KG1 (cell line): ENCODE measurements at places on chromosomes 6 and 20.
A peak's percentile ranks its signal among the peaks of the same experiment; 100 is the strongest.

GRCh38 chr6:43990627-43991619 is 136.3 kb downstream of the MRPL14 start:
- DNase-seq, result no peak

- DNase-seq, result no peak
Observed at GRCh38 chr20:22904386-22904785, 130.7 kb upstream of the SSTR4 start.

GRCh38 chr6:132751306-132751705 is 6.4 kb downstream of the VNN2 start:
- DNase-seq, result no peak

DNA sequence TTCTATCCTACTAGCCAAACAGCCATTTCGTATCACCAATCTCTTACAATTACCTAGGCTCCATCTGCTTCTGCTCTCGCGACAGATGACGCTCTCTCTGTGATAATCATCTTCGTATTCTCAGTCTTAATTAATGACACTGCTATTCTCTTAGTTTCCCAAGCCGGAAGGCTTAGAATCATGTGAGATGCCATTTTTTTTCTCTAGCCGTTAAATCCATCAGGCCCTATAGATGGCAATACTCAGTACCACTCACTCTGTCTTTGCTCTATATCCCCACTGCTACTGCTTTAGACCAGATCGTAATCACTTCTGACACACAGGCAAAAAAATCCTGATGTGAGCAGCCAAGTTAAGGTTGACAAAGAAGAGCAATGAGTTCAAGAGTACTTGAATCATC is 2.1 kb upstream of the THEMIS start:
- no peak for DNase-seq

DNA sequence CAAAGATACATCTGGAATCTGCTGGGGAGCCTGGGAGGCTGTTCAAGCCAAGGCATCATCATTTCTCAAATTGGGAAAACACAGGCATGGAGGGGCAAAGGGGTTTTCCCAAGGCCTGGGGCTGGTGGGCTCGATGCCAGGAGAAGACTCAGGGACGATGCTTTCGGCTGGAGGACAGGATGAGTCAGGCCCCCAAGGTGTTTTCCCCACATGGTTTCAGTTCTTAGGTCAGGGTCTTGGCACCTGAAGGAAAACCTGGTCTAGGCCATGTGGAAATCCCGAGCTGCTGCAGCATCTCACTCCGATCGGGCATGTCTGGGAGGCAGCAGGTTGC is 348.1 kb downstream of the CDC5L start:
- no peak for DNase-seq

GRCh38 chr20:4283016-4283415 is 267.7 kb upstream of the RNF24 start:
- DNase-seq, result no peak

- DNase-seq, result no peak
Observed at GRCh38 chr6:11039040-11039439, 5.1 kb downstream of the ELOVL2 start.

- DNase-seq, result no peak
Observed at GRCh38 chr20:13786143-13786828, 1.5 kb downstream of the NDUFAF5 start.

DNA sequence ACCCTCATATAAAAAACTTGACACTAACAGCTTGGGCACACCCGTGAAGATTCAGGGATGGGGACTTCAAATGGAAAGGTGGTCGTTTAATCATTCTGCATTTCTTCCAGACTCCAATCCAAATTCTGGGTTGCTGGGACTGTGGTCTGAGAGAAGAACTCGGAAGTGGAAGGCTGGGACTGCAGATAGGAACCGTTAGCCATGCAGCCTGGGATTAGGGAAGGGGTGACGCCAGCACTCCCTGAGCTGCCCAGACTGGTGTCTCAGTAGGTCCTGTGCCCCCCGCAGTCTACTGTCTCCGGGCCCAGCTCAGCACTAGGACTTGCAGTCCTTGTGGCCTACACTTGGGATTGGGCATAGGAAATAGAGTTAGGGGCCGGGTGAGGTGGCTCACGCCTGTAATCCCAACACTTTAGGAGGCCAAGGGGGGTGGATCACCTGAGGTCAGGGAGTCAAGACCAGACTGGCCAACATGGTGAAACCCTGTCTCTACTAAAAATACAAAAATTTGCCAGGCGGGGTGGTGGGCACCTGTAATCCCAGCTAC is 511 bp upstream of the CLIC1 start:
- no peak for DNase-seq

- no peak for DNase-seq
Observed at GRCh38 chr20:25025986-25026605, 31.8 kb downstream of the ACSS1 start.

GRCh38 chr6:89352278-89353117 is at the start of gene UBE2J1:
Gene UBE2J1 (minus strand): TSS chr6:89352722. CDS start chr6:89352569, 153 bp downstream.
- peak; percentile 51 for DNase-seq

- no peak for DNase-seq
Observed at GRCh38 chr6:139134064-139134395, 850 bp upstream of the HECA start.

DNA sequence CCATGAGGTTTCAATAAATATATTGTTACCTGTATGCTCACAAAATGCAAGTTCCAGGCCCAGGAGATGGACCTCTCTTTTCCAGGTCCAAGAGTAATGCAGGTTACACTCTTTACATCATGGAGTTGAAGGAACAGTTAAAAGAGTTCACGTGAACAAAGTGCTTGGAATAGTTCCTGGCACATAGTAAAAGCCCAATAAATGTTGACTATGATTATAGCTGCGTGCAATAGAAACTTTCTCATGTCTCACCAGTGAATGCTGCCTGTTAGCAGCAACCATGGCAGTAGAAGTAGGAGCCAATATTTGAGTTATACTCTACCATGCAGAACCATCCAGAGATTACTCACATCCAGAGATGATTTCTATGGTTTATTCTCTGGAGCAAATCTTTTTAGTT is 707.5 kb downstream of the DHX35 start:
- DNase-seq, result no peak

DNA sequence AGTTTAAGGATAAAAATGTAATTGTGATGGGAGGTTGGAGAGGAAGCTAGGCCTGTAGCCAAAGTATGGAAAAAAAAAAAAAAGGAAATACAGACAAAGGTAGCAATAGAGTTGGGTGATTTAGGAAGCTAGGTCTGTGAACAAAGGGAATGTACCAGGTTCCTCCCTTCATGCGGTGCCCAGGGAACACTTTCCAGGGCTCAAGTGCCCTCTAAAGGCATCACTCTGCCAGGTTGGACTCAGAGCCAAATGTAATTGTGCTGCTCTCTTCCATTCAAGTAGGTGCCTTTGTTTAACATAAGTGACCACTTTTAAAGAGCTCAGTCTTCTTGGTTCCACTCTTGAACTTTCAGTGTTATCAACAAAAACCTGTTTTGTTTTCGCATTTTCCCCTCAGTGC is 159.7 kb upstream of the AHI1 start:
- DNase-seq, result no peak

DNA sequence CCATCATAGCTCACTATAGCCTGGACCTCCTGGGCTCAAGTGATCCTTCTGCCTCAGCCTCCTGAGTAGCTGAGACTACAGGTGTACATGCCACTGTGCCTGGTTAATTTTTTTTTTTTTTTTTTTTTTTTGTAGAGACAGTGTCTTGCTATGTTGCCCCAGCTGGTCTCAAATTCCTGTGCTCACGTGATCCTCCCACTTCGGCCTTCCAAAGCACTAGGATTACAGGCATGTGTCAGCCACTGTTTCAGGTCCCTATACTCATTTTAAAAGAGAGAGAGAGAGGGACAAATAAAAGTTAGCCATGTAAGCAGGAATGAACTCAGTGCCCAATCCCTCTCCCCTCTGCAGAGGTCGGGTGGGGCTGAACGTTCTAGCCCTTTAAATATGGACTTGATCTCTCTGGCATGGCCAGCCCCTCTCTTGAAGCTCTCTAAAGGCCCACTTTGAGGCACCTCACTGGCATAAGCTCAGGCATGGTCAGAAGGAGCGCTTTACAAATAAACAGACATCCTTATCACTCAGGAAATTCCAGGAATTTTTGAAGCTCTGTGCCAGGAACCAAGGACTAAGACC is 9.0 kb upstream of the SERPINB1 start:
- no peak for DNase-seq

DNA sequence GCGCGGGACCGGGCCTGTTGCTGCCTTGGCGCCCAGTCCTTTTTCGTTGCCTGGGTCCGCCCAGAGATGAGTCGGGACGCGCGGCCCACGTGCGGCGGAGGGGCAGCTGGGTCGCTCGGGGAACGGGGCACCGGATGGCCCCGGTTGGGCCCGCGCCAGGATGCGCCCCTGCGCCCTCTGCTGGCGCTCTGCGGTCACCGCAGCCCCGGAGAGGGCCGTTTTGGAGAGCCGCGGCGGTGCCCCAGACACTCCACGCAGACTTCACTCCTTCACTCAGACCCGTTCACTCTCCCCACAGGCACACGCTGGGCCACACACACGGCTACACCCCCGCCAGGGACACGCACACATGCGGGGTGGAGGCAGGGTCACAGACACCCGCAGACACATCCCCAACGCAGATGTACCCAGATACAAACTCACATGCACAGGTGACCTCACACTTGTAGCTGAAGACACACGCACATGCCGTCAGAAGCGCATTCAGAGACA is 38.8 kb downstream of the SRC start:
- peak; percentile 39 for DNase-seq

GRCh38 chr6:81683912-81684311 is 68.6 kb downstream of the TENT5A start:
- DNase-seq, result no peak

DNA sequence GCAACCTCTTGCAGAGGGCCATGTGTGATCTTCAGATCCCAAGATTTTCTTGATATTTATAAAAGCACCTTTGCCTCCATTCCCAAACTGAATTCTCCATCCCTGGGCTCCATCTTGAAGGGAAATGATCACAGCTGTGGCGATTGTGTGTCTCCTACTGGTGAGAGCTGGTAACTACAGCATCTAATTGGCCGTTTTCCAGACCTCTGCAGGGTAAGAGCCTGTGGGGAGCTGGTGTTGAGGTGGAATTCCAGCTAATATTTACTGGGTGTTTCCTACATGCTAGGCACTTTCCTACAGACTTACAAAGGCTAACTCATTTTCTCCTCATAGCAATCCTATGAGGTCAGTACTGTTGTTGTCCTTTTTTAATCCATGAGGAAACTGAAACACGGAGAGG is 59.2 kb upstream of the FNDC1 start:
- DNase-seq, result peak; percentile 14

DNA sequence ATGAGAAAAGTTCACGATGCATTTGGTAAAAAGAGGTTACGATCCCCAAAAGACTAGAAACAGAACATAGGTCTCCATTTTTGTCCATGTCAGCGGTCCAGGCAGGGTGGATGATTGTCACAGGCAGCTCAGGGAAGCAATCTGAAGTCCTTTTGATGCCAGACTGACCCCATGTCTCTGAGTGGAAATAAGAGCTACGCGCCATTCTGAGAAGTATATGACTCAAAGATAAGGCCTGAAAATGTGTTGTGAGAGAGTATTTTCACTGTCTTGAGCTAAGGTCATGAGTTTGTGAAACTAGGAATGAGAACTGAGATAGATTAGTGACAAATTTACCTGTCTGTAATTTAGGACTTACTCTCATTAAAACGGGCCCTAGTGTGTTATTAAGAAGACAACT is 69.5 kb downstream of the LYRM4 start:
- DNase-seq, result no peak

DNA sequence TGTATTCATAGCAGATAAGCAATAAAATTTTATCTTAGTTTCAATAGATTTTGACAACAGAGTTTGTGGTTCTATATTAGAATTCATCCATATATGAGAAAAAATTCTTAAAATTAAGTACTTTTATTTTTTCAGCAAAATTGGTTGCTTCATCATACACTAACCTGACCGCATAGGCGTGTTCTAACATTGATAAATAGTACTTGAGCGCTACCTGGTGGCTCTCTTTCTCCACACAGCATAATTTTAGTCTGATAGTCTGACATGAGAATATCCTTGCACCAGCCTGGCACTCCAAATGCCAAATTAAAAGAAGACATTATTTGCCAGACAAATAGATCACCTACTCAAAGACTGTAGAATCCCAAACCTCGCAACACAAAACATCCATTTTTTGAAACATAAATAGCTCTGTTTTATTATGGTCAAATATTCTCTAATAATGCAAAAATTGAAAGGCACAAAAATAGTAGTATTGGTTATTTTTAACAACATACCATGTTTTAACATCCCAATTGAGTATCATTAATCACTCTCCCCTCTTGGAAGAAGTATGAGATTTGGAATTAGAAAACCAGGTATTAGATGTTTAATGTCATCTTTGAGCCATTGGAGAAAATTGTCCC is 33.0 kb upstream of the FILIP1 start:
- peak; percentile 10 for DNase-seq

DNA sequence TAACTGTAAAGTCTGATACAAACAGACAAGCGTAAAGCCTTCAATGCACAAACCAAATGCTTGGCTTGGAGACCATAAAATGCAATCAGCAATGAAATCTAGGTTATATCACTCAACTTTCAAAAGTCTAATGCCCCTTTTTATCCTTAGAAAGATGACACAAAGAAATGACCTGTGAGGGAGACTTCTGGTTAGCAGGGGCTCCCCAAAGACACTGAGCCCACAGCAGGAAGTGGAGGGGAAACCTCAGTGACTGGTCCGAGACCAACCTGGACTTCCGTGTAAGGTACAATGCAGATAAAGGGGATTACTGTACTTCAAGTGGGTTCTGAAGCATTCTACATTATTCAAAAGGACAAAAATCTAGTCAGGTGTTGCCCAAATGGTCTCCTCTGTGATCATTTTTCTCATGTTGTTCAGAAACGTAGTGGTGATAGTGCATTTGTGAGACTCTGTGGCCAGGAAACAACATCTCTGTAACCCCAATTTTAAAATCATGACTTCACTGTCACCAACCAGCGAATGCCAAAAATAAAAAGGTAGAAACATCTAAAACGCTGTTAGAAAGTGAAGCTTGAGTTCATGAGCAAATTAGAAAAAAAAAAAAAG is 88.2 kb downstream of the HIVEP2 start:
- no peak for DNase-seq

GRCh38 chr20:59673288-59673997 is 69.1 kb downstream of the PHACTR3 start:
- no peak for DNase-seq
